ENCODE measurements at places on chromosomes 2 and 18. TPM values are rescaled to one million over a fixed set of nuclear protein-coding genes. Genes with fewer than 3 reads are reported as not detected.

Gene CDH20
- total RNA-seq, result 1.6 TPM

Gene GNLY
- not detected for total RNA-seq

Gene KCNF1
- total RNA-seq, result 0.15 TPM

Gene SCYGR4
- not detected for total RNA-seq

DNA sequence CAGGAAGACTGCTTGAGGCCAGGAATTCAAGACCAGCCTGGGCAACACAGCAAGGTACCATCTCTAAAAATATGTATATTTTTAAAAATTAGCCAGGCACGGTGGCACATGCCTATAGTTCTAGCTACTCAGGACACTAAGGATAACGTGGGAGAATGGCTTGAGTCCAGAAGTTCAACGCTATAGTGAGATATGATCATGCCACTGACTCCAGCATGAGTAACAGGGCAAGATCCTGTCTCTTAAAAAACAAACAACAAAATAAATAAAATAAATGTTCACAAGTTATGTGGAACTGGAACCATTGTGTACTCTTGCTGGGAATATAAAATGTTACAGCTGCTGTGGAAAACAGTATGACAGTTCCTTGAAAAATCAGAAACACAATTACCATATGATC is 47.2 kb downstream of the USP34 start:
- no peak for DNase-seq

DNA sequence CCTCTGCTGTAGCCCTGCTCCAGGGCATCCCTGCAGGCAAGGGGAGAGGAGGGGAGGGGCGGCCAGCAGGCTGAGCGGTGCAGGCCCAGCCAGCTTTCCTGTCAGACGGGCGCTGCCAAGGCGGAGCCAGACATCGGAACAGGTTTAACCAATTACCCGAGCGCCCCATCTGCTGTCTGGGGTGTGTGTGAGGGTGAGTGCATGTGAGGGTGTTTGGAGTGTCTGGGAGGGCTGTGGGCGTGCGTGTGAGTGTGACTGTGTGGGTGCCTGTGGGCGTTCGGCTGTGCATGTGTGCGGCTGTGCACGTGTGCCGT is 20.0 kb downstream of the EMX1 start:
- no peak for DNase-seq

- no peak for DNase-seq
Measured at GRCh38 chr2:218252509-218253231, 8.1 kb upstream of the GPBAR1 start.

GRCh38 chr18:3612315-3612714 is 162.3 kb downstream of the TGIF1 start:
- peak; percentile 31 for DNase-seq

DNA sequence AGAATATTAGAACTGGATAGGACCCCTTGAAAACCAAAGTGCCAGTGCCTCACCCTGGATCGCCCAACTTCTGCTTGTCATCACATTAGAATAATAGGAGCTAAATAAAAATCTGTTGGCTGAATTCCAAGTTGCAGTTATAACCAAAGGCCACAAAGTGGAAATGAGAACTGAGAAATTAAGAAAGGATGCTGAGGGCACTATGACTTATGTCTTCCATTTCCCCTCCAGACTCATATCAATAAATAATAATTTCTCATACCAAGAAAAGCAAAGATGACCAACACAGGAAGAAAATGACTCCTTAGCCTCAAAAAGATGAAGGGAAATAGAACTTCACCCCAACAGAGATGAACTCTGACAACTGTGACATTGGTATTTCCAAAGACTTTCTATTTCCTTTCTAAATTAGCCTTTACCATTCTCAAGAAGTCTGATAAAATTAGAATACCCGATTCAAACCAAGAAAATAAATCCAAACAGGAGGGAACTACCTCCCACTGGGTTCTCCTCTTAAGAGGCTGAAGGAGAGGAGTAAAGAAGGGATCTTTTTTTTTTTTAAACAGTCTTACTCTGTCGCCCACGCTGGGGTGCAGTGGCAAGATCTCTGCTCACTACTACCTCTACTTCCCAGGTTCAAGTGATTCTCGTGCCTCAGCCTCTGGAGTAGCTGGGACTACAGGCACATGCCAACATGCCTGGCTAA is 46.5 kb upstream of the EPG5 start:
- DNase-seq, result no peak

GRCh38 chr18:49162226-49162864 is 211.6 kb upstream of the SMAD7 start:
- DNase-seq, result no peak

DNA sequence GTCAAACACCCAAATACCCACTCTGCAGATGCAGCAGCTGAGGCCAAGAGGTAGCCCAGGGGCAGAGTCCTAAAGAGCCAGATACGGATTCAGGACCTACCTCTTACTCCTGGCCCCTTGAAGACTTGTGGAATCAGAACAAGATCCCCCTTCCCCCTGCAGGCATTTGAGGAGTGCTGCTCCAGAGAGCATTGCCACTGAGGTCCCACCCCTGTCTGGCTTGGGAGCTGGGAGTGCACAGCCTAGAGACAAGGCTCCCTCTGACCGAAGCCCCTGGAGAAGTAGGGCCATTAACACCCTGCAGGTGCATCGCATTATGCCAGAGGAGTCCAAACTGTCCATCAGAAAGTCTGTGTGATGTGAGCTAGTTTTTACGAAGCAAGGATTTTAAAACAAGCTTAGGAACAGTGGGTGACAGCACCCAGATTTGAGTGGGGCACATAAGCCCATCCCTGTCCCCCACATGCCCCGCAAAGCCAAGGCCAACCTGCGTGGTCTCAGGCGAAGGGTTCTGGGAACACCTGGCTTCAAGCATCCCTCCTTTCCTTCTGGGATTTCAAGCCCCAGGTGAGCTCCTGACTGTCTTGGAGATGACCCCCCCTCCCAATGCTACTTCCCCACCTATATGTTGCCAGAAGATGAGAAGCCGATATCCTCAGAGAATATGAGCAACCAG is 48.4 kb downstream of the MTERF4 start:
- DNase-seq, result no peak

DNA sequence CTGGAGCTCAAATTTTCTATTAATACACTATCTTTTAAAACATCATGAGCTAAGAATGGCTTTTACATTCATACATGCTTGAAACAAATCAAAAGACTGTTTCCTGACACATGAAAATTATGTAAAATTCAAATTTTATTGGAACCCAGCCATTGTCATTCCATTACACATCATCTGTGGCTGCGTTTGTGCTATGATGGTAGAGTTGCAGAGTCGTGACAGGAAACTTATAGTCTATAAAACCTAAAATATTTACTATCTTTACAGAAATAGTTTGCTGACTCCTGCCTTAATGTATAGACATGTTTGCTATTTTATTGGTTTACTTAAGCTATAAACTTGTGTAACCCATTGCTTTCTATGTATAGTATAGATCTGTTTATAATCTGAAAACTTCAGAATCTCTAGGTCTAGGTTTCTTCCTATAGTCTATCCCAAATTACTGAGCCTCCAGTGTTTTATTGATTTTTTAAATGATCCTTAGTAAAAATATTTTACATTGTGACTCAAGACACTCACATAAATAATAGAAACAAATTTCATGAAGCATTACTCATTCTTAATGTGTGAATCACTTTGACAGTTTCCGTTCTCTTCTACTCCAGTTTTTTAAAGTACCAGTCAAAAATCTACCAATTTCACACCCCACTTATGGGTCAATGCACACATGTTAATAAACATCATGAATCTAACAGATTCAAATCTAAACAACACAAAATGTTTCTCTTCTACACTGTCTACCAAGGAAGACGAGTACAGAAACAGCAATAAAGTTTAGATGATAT is 26.4 kb upstream of the MRPL19 start:
- no peak for DNase-seq

DNA sequence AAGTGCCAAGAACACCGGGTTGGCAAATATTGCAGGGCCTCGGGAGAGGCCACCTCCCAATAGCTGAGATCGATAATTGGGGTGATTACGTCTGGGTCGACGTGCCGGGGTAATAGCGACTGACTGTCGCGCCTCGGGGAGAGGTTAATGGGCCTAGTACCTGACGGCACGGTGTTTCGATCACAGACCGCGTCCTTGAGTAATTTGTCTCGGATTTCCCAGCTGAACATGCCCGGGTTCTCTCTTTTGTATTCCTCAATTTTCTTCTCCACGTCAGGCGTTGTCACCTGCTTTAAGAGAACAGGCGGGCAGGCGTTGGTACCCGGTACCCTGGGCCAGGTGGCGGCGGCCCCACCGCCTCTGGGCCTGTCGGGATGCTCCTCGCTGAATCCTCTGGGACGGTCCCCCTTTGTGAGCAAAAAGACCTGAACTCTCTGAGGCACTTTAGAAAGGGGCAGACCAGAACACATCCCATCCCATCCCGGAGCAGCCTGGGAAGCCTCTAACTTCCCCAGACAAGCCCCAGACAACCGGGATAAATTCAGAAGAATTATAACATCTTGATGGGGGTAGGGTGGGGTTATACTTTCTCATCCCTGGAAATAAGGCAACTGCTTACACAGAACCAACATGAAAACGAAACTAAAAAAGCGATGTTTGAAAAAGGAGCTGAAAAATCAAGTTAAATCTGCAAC is 3.3 kb downstream of the PAX3 start:
- peak; percentile 57 for DNase-seq

GRCh38 chr2:64328756-64329155 is 125.2 kb upstream of the LGALSL start:
- no peak for DNase-seq

DNA sequence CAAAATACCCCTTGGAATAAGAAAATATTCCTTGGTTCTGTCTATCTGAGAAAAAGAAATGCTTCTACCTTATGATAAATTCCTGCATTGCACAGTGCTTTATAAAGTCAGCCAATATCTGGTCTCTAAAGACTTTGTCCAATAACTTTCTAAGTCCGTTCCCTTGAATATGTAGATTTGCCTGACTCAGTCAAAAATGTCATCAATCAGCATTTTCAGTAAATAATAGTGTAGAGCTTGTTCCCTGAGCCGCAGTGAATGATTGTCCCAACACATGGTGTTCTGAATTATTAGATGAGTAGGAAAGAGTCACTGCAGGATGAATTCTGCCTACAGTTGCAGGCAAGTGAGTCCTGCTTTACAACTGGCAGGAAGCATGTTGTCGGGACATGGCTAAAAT is 316.8 kb upstream of the RBMS1 start:
- no peak for DNase-seq

DNA sequence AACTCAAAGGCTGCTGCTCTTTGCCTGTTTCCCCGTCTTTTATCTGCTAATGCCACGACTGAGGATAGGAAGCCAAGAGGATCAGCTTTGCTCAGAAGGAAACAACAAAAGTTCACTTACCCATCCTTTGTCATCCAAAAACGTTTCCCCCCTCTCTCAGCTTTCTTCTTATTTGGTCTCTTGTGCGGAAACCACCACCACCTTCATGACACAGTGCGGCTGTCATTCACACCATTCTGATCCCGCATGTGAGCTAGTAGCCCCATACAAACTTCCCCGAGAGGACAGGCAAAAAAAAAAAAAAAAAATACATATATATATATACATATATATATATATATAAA is 656 bp downstream of the LRRTM4 start:
- peak; percentile 73 for DNase-seq

GRCh38 chr2:63784461-63784860 is 57.2 kb upstream of the UGP2 start:
- no peak for DNase-seq

DNA sequence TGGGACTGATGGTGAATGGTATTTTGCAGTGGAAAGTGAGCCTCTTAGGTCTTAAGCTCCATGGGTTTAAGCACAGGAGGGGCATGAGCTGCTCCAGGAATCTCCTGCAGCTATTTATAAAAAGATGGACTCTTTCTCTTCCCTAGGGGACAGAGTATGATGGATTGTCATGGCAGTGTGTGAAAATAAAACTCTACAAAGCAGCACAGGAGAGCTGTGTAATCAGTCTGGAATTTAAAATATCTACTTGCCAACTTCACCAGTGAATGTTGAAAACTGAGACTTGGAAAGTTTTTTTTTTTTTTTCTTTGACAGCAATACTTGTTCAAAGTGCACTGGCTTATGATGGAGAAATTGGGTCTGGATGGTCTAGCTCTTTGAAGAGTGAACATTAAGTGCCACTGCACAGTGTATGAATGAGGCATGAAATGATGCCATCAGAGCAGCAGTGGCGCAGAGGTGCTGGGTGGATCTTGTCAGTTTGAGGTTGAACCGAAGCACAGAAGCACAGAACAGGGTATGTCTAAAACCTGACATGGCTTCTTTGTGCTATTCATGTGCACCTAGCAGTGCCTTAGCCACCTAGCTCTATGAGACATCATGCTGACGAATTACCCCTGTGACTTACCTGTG is 245.4 kb downstream of the PTPRM start:
- DNase-seq, result no peak

GRCh38 chr2:95040426-95040825 is 14.9 kb downstream of the MAL start:
- no peak for DNase-seq
